ENCODE measurements at places on chromosomes 2 and 18.

DNA sequence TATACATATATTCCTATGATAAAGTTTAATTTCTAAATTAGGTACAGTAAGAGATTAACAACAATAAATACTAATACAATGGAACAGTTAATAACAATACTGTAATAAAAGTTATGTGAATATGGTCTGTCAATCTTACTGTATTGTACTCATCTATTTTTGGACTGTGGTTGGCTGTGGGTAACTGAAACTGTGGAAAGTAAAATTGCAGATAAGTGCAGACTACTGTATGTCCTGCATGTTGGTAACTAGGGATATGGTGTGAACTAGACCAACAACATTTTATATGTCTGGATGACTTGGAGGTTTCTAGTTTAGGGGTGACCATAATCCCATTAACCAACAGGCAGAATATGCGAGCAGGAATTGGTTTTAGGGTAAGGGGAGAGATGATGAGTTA is 23.3 kb downstream of the PHLPP1 start:
- DNase-seq, result no peak

DNA sequence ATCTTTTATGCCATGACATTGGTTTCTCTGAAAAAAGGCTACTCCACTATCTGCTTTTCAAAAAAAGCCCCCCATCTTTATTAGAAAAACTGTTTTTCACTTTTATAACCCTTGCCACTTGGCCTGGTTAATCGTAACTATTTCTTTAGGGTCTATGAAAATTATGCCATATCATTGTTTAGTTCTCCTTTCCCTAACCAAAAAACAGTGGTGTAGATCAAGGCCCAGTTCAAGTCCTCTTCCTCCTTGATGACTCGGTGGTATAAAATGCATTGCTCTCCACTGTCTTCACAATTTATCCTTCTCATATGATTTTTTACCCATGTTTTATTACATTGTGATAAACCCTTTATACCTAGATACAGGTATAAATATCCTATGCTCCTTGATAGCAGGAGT is 205.5 kb downstream of the ZNF521 start:
- DNase-seq, result no peak

GRCh38 chr2:29323961-29324360 is 208.7 kb downstream of the CLIP4 start:
- DNase-seq, result no peak

DNA sequence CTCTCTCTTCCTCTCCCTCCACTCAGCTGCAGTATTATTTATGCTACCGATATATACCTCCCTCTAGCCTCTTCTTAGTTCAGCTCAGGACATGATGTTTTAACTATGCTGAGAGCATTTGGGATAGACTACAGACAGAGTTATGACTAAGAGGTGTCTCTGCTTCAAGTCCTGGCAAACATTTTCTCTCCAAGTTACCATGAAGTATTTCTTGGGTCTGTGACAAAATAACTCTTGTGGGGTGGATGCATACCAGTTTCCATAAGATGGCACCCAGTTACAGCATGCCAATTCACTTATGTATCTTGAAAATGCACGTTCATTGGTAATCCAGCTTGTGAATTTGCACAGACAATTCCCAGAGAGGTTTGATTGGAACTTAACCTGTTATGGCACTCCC is 737.6 kb downstream of the SLC4A3 start:
- no peak for DNase-seq

DNA sequence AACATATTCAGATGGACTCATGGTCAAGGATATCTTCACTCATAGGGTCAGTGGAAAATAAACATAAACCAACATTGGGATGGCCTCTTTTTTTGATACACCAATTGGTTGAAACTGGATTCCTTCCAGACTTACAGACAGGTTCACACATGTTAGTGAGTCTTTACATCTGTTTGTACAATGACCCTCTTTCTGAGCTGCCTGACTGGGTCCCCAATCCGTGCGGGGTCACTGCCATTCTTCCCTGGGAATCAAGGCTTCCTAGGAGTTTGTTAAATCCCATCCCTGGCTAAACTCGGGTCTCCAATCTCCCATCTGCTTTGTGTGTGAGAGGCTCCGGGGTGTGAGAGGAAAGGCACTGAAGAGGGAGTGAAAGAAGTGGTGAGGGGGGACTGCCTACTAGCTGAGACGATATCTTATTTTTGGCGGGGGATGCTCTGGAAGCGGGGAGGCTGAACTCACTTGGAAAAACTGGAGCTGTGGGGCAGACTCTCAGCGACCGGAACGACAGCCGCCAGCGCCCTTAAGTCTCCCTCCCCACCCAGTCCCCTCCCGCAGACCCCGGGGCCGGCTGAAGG is 487 bp downstream of the STARD6 start:
- DNase-seq, result no peak

GRCh38 chr2:126769118-126769517 is 113.2 kb downstream of the GYPC start:
- no peak for DNase-seq

- no peak for DNase-seq
Measured at GRCh38 chr2:143078104-143078503, 51.1 kb upstream of the ARHGAP15 start.

GRCh38 chr2:113795405-113795920 is 39.0 kb upstream of the SLC35F5 start:
- DNase-seq, result no peak

GRCh38 chr2:102717308-102718018 is 44.4 kb upstream of the TMEM182 start:
- no peak for DNase-seq

DNA sequence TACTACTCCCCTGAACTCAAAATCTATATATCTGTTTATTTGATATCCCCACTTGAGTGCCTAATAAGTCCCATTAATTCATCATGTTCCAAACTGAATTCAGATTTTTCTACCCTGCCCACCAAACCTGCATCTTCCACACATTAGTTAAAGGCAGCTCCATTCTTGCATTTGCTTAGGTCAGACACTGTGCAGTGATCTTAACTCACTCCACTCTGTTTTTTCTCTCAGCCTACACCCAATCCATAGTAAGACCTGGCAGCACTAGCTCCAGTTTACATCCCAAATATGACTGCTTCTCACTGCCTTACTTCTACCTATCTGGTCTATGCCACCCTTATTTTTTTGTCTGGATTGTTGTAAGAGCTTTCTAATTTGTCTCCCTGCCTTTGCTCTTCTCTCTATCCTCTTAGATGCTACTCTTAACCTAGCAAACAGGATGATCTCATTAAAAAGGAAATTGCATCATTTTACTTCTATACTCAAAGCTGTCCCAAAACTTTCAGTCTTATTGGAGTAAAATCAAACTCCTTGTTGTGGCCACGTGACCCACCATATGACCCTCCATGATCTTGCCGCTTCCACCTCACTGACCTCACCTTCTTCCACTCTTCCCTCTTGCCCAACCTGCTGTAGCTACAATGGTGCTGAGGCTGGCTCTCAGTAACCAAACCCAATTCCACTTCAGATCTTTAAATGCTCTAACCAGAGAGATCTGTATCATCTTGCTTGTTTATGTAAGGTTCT is 274.9 kb upstream of the FANCL start:
- DNase-seq, result no peak

GRCh38 chr18:6598657-6599056 is 130.9 kb upstream of the ARHGAP28 start:
- peak; percentile 56 for DNase-seq

GRCh38 chr18:58292638-58293037 is 248.6 kb downstream of the NEDD4L start:
- DNase-seq, result no peak

- no peak for DNase-seq
Measured at GRCh38 chr2:76675212-76675611, 847.0 kb downstream of the LRRTM4 start.

- no peak for DNase-seq
Measured at GRCh38 chr2:6909431-6910385, 7.5 kb upstream of the RNF144A start.

- DNase-seq, result no peak
Measured at GRCh38 chr2:44821500-44821899, 120.0 kb upstream of the SIX3 start.

DNA sequence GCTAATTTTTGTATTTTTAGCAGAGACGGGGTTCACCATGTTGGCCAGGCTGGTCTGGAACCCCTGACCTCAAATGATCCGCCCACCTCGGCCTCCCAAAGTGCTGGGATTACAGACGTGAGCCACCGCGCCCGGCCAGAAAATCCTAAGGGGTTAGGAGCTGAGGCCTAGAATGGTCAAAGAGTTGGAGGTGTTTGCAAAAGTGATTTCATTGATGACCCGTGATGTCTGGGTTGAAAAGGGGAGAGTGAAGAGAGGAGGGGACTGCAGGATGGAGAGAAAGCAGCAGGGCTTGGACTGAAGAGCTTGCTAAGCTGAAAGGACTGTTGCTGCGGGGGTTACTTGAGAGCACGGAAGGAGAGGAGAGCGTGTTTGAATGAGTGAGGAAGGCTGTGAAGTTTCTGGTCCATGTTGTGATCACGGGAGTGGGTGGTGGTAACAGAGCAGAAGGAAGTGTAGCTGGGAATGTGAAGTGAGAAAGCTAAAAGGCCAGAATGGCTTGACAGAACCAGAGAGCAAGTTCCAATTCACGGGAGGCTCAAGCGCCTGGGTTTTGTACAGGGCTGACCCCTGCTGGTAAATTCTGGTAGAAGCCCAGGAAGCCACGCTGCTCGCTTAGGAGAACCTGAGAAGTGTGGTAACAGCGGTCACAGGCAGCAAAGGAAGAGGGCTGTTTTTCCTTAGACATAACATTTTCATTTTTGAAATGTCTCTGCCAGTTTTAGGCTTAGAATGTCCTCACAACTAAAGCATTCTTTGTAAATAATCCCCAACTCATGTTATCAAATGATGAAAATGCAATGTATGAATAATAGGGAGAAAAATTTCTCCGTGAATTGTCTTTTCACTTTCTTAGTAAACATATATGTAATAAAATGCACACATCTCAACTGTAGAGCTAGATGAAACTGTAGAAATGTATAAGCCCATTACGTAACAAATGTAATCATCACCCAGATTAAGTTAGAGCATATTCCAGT is 40.5 kb upstream of the ACTR2 start:
- DNase-seq, result peak; percentile 28

DNA sequence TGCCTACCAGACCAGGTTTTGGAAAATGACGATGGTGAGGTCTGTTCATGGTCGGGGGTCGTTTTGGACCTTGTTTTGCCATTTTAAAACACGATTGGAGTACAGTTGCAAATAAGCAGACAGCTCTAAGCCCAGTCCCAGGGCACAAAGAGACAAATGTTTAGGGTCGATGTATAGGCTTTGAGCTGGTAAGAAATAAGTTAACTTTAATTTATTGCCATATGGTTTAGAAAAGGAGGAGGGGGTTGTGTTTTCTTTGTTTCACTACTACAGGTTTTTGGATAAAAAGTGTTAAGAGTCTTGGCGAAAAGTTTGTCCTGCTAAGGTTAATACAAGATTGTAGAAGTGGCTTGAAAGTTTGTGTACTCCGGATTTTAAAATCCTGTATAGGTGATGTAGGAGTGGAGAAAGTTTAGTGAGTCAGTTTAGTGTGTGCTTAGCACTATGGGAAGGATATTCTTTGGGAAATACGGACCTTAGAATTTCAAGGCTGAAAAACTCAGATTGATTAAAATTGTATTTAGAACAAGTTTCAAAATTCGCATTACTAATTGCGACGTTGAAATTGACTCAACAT is 1.3 kb downstream of the KCMF1 start:
- DNase-seq, result no peak

Data from NCI-H345 (cell line).